ENCODE measurements at places on chromosomes 11 and 22.
A peak's percentile ranks its signal among the peaks of the same experiment; 100 is the strongest.

GRCh38 chr11:127919206-127920000 lies 668.0 kb downstream of the ETS1 start:
- no peak for ATAC-seq

GRCh38 chr22:30118291-30118690 lies 38.0 kb downstream of the HORMAD2 start:
- no peak for ATAC-seq

DNA sequence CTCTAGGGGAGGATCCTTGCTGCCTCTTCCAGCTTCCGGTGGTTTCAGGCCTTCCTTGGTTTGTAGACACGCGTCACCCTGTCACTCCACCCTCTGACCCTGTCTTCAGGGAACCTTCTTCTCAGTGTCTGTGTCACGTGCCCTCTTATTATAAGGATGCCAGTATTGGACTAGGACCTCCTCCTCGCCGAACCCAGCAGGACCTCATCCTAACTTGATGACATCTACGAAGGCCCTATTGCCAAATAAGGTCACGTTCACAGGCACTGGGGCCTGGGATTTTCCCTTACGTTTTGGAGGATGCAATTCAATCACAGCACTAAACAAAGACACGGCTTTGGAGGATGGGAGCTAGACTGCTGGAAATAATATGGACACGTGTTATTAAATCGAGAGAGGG lies 408.7 kb downstream of the BRD1 start:
- no peak for ATAC-seq

DNA sequence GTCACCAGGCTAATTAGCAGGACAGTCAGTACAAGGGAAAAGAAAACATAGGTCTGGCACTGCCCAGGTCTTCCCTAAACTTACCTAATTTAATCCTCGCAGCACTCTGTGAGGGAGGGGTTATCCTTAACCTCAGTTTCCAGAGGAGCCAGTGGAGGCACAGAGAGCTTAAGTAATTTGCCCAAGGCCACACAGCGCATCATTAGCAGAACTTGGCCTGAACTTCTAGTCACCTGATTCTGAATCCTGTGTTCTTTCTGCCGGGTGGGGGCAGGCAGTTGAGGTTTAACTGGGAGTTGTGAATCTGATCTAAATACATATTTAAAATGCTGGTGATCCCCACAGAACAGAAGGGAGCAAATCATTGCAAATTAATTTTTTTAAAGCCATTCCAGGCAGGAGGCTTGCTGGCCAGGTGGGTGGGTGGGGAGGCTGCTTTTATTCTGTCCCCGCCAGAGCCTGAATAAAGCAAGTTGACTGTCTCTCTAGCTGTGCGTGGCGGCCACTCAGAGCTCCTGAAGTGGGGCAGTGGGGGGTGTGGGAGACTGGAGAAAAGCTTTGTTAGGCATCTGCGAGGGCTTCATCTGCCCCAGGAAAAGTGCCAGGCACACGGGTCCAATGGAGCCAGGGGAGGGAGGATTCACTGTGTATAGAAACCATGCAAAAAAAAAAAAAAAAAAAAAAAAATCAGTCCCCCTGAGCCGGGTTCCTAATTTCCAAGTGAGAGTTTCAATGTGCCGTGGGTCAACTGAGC lies 66.1 kb downstream of the NFAM1 start:
- ATAC-seq = no peak

GRCh38 chr11:117334896-117335295 lies 7.2 kb downstream of the CEP164 start:
- ATAC-seq = no peak

DNA sequence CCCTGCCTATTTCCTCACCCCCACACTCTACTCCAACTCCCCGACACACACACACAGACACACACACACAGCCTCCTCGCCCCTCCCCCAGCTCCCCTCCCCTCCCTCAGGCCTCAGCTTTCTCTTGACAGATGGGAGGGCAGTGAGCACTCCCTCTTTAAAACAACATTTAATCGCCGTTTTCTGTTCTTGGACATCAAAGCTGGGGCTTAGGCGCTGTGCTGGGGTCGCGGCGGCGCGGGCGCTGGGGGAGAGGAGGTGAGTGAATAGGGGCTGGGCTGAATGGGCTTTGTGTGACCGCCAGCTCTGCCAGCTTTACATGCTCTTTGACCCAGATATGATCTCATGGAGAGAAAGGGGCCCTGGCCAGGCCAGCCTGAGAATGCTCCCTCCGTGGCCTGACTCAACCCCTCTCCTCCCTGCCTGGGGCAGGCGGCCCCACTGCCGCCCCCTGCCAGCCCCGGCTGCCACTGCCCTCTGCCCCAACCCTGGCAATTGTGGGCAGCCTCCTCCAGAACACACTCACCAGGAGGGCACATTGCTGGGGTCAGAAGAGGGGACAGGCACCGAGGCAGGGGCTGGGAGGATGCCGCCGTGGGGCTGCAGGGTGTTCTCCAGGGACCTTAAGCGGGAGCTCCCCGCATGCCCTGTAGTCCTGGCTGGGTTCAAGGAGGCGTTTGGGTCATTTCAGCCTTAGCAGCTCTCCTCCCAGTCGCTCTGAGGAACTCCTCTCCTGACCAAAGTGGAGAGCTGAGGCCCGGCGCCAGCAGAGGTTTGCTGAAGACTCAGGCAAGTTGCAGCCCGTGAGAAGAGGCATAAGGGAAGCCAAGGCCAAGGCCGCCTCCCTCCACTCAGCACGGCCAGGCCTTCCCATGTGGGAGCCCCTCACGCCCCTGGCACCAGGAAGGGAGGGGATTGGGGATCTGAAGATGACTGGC lies 38.3 kb upstream of the NNMT start:
- ATAC-seq = peak; percentile 33

DNA sequence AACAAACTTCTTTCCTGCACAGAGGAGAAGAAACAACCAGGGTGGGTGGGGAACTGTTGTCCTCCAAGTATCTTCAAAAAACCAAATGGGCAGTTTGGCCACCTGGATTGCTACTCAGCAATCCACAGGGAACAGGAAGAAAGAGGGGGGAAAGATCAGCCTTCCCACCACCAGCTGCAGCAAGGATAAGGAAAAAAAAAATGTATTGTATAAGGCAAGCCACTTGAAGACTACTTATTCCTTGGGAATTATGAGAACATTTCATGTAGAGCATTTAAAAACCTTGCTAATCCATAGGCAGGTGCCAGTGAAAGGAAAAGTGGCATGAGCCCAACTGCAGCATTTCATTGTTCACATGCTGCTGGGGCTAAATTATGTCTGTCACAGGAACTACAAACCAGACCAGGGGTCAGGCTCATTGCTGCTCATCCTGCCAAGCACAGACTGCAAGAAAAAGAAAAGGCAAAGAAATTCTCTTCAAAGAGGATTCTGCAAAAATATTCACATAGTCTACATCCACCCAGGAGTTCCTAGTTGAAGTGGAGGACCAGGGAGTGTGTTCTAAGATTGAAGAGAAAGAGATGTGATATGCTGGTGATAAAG lies 2.2 kb downstream of the RAB30 start:
- no peak for ATAC-seq

GRCh38 chr11:107457205-107457557 lies 444 bp downstream of the CWF19L2 start:
- no peak for ATAC-seq

DNA sequence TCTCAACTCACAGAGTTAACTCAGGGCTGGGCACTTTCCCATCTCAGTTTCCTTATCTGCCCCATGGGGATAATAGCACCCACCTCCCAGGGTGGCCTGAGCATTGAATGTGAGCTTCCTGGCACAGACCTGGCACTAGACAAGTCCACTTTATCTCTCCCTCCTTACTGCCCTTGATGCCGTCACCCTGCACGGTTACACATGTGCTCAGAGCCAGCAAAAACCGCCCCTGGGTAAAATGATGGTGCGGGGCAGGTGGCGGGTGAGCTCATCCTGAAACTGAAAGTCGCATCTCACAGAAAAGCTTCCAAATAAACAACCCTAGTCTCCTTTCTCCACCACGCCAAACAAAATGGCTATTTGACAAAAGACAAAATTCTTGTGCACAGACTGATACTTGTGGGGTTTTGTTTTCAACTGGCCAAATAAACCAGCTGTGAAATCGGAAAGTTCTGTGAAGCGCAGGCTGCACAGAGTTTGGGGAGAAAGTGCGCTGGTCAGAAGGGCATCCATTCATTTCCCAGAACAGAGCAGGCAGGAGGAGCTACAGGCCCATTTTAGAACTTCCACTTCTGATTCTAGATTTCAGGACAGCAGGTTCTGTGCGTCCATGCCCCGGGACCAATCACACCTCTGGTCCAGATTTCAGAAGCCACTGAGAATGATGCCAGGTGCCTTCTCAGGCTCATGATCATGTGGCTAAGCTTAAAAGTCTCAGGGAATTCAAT lies 138.1 kb downstream of the SHANK2 start:
- no peak for ATAC-seq

DNA sequence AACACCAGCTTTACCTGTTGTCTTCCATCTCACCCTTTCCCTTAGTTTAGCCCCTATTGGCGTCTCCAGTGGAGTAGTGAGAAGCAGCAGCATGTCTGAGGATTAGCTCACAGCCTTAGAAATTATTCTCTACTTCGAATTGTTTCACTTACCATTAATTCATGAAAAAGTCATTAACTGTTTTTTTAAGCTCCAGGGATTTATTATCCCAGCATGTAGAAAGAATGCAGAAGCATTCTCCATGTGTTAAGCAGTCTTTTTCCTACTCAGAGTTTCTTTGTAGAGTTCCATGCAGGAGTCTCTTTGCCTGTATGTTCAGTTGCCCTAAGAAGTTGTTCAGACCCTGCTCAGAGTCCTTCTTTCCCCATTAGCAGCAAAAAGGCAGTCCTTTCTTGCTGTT lies 137.9 kb upstream of the RASSF10 start:
- ATAC-seq = no peak

- no peak for ATAC-seq
These were observed 2.9 kb upstream of the CTSC start for GRCh38 chr11:88340366-88340935.

- no peak for ATAC-seq
These were observed 64.9 kb upstream of the BIRC3 start for GRCh38 chr11:102252339-102252891.

DNA sequence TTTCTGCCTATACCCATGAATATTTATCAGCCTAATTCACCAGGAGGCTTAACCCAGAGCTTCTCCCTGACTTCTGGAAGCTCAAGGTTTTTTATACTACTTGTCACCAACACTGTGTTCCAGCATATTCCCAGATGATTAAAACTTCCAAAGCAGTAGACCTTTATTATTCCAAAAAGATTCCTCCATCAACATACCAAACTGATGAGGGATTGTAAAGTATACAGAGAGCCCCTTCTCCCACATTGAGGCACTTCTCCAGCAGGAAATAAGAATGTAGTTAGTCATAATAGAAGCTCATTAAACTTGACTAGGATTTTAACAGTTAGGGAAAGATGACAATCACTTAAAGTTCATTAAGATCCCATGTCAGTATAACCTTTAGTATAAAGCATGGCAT lies 51.4 kb upstream of the CEP126 start:
- no peak for ATAC-seq

DNA sequence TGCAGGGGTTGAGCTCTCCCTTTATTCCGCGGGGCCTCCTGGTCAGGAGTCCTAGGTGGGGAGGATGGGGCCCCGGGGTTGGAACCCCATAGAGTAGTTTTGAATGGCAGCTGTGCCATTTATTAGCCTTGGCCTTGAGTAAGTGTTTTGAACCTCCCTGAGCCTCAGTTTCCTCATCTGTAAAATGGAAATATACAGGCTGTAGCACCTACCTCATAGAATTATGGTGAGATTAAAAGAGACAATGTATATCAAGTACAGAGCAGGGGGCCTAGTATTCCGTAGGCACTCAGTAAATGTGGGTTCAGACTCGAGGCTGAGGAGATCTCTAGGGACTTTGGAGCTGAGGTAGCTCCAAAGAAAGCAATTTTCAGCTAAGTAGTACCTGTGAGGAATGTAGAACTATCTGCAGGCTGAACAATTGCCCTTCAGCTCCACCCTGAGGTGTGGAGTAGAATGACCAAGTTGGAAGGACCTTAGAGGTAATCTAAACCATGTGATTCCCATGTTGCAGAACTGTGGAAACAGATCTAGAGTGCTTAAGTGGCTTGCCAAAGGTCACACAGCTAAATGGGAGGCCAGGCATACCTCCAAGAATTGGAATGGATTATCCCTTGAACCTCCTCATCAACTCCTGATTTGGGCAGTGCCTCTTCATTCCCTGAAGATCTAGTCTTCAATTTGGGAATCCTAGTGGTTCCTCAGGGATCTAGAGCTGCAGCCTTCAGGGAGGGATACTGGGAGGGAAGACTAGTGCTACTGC lies 682 bp downstream of the PGAP2 start:
- ATAC-seq = no peak

DNA sequence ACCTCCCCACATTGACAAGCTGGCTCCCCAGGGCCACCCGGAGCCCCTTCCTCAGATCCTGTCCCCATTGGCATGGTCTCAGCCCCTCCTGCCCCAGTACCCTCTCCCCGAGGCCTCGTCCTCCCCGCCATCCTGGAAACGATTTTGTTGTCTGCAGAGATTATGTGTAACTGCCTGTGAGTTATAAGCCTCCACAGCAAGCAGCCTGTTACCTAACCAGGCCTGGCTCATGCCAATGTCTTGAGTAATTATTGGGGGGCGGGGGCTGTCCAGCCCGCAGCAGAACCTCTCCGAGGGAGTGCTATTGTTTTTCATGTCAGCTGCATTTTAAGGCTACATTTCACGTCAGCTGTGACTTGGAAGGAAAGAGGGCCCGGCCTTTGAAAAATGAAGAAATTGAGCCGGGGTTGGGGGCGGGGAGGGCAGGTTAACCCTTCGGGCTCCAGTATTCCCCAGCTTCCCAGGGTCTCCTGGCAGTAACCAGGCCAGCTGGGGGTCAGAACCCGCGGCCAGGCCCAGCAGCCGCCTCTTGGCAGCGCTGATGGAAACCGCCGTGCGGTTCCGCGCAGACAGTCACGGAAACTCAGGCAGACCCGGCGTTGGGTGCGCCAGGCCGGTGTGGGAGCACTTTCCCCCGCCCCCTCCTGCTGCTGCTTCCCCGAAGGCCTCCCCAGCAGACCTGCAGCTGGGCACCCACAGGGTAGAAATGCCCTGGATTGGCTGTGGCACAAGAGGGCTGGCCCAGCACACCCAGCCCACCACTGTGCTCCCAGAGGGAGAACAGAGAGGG lies 59.5 kb downstream of the CDKN1C start:
- peak; percentile 88 for ATAC-seq

DNA sequence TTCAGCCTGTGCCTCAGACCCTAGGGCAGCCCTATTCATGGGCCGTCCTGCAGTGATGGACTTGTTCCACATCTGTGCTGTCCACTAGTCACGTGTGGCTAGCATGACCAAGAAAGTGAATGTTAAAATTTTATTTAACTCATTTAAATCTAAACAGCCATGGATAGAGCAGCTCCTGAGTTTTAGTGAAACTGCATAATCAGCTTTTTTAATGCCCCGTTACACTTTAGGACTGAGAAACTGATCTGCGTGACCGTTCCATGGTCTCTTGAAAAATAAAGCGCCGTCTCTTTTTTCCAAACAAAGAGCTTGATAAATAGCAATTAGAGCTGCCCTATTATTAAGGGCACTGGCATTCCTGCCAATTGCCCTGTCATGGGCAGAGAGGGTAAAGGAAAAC lies 76.5 kb upstream of the SNX19 start:
- ATAC-seq = no peak
